ENCODE measurements at places on chromosomes 2 and 18.

GRCh38 chr2:168599738-168600137 lies 143.7 kb downstream of the CERS6 start:
- DNase-seq, result no peak

DNA sequence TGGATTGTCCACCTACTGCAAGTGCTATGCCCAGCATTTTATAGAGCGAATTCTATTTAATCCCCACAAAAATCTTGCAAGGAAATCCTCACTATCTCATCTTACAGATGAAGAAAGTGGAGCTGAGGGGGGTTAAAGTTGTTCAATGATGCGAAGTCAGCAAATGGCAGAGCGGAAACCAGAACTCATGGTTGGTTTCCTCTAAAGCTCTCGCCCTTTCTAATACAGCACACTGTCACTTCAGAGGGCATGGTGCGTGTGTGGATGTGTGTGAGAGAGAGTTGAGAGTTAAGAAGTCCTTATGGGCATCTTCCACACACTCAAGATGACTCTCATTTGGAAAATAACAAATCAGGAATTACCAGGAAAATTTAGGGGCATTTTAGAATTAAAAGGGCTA lies 78.4 kb downstream of the TGFA start:
- DNase-seq, result no peak

DNA sequence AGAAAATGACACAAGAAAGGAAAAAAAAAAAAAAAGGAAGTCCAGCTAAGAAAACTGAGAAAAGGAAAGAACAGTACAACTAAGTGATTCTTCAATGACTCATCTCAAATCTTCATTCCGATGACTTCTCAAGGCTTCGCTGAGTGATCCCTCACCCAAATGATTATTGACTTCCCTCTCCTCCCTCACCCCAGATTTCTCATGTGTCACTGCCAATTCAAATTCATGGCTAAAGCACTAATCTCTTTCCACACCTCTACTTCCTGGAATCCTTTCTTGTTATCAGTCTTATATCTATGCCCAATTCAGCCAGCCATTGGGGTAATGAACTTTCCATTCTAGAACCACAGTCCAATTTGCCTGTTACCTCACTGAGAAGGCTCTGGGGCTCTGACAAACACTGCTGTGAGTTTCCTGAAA lies 7.2 kb upstream of the ABCB11 start:
- peak; percentile 35 for DNase-seq

DNA sequence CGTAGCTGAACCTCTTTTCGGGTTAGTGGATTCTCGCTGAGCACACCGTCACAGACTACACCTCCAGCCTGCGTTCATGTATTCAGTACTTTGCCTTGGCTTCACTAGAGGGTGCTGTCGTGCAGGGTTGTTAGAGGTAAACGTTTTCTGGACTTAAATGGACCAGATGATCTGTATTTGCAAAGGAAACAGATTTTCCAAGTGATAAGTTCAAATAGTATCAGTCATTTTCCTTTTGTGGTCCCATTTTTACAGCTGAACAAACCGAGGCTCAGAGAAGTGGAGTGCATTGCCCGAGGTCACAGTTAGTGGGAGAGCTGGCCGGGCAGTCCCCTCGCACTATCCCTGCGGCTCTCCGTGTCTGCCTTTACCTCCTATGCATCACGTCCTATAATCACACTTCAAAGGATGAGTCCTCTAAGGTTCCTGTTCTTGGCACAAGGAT lies 125.9 kb downstream of the MAP4K4 start:
- peak; percentile 51 for DNase-seq

- peak; percentile 55 for DNase-seq
These were observed 149.7 kb upstream of the KLHL29 start for GRCh38 chr2:23235292-23235691.

DNA sequence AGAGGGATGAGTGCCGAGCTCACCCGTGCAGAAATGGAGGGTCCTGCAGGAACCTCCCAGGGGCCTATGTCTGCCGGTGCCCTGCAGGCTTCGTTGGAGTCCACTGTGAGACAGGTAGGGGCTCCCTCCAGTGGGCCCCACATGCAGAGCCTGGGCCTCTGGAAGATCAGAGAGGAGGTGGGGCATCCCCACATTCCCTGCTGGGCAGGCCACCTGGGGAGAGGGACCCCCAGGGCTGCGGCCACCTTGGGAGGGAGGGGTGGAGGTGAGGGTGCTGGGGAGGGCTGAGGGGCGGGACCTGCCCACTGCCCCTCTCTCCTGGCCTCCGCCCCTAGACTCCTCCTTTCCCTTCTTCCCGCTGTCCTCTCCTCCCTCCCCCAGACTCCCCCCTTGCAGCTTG lies 38.5 kb downstream of the MTERF4 start:
- no peak for DNase-seq

- DNase-seq, result peak; percentile 30
These were observed 125.6 kb downstream of the GRB14 start for GRCh38 chr2:164495491-164496223.

GRCh38 chr18:43692099-43692690 lies 414.9 kb upstream of the SYT4 start:
- no peak for DNase-seq

- DNase-seq, result no peak
These were observed 22.6 kb upstream of the USP34 start for GRCh38 chr2:61493523-61493942.

DNA sequence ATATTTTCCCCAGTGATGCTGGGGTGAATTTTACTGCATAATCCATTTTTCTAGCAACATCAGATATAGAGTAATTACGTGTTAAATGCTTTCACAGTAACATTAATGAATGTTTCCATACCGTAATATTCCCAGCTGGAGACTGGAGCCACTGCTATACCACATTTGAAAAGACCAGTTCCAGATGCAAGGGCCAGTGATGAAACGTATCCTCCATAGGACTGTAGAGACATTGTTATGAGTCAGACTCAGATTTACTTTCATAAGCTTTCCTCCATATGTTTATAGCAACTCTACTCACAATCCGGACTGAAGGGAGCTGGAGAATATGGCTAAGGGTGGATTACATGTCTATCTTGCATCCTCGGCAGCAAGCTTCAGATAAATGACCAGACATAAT lies 22.7 kb upstream of the GCG start:
- no peak for DNase-seq

DNA sequence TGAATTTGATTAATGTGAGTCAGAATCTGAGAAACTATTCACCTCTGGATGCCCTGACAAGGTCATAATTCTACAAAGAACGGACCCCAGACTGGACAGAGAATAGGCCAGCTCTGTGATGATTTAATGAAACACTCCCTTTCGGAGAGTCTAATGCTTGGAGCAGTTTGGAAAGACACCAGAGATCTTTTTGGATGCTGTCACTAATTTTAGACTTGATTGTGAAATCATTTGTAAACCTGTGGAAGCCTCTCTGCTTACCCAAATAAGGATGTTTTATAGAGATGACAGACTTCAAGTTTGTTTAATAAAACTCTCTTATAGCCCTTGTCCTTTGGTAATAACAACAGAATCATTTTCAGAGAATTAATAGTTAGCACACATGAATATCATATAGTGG lies 83.5 kb downstream of the MYL12B start:
- no peak for DNase-seq

GRCh38 chr2:99824758-99825157 lies 317.6 kb downstream of the AFF3 start:
- DNase-seq, result no peak

DNA sequence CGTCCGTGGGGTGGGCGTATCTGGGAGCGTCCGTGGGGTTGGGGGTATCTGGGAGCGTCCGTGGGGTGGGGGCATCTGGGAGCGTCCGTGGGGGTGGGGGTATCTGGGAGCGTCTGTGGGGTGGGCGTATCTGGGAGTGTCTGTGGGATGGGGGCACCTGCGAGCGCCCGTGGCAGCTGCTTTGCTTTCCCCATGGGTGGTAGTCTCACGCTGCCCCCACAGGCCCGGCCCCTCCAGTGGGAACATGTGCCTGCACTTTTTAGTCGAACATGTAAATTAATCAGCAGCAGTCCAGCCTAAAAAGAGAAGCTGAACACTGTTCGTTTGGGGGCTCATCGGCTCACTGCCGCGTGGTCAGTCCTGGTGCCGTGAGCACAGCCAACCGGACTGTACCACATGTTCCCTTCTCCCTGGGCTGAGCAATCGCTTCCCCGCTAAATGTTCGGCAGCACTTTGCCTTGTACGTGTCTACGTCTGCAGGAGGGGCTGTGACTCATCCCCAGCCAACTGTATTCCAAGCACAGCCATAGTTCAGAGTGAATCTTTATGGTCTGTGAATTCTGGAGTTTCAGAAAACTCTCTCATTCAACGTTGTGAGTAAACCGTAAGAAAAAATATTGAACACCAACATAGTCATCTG lies 271.5 kb downstream of the AGAP1 start:
- DNase-seq, result peak; percentile 30

DNA sequence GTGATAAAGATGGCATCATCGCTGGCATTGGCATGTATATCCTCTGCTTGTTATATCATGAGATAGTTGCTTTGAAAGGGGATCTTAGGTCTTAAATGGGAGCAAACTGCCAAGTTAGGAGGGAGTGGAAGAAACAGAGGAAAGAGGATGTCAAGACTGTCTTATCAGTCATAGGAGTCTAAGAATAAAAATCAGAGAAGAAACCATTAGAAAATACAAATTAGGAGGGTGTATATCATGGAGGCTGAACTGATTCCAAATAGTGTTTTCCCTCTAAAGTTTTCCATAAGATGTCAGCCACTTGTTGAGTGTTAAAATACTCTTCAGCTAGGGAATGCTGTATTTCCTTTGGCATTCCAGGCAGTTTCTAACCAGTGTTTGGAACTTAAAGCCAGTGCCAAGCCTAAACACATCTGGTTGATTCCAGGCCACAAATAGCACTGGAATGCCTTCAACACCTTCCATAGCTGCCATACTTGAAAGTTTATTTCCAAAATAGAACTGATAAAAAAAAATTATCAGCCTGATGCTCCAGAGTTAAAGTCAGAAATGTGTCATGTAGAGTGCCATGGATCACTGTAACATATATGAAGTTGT lies 129.4 kb downstream of the ZEB2 start:
- DNase-seq, result no peak

GRCh38 chr2:21793461-21793860 lies 669.7 kb downstream of the TDRD15 start:
- no peak for DNase-seq

DNA sequence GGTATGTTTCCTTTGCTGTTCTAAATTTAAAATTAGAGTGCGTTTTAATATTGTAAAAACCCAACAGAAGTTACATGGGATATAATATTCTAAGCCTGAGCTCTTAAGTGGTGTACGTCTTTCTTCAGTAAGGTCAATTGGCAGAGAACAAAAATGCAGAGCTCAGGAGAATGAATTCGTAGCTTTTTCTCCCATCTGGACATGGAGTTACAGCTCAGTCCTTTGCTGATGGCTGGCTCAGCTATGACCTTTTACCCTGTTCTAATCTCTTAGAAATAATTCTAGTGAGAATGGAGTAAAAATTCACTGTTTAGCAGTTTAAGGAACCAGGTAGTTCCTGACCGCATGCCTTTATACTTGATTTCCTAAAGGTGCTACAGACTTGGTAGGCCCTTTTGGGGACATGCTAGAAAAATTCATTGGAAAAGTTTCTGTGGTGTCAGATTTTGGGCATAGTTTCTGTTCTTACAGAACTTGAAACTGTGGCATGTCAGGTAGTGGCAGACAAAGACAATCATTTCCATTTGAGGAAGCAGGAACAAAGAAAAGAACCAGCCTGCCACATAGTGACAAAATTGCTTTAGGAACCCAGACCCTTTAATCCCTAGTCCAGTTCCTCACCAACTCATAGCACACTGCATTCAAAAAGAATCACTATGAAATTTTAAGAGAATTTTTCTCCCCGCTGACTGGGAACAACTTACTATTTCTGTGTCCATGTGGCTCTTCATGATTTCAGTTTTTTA lies 566.8 kb upstream of the ZNF804A start:
- DNase-seq, result no peak

DNA sequence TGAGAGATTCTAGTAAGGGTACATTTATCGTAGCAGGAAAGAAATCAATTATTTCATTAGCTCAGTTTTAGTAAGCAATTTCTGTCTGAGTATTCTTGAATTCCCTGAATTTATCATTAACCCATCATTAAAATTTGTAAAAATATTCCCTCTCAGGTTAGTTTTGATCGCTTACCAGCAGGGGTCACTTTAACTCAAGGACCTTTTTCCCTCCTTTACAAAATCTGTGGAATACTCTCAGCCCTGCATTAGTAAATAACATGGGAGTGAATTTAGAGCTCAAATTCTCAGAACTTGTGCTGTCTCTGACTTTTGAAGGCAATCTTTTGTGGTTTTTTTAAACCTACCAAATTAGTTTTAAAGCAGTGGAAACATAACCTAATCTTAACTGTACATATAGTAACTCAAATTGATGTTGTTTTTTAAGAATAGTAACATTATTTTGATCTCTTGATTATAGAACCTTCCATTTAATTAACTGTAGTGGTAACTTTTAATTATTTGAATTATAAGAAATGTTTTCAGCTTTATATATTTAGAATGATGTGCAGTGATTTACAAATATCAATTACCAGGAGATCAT lies 97.2 kb downstream of the AGPS start:
- peak; percentile 22 for DNase-seq

GRCh38 chr2:149703281-149703680 lies 115.7 kb upstream of the MMADHC start:
- no peak for DNase-seq

GRCh38 chr2:84838434-84839145 lies 42.3 kb downstream of the TRABD2A start:
- DNase-seq, result no peak

GRCh38 chr18:35683021-35683420 lies 101.5 kb downstream of the GALNT1 start:
- DNase-seq, result no peak

- DNase-seq, result no peak
These were observed 271.8 kb downstream of the MBD2 start for GRCh38 chr18:53952700-53953099.

DNA sequence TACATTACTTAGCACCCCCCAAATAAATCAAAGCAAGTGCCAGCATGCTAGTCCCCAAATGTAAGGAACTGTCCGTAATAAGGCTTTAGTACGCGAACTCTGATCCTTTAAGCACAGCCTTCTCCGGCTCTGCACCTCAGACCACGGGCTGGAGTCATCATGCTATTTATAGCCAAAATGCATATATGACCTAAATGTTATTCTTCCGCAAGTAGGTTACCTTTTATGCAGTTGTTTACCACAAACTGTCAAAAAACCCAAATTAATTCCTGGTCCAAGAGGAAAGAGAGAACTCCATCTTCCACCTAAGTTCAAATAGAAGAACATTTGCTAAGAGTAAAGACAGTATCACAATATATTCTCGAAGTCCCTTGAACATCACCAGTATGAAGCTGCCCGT lies 42.7 kb downstream of the ZNF516 start:
- DNase-seq, result no peak

- no peak for DNase-seq
These were observed 30.7 kb upstream of the KLHL14 start for GRCh38 chr18:32803568-32803967.
